ENCODE measurements at places on chromosomes 11 and 22. TPM values are rescaled to one million over a fixed set of nuclear protein-coding genes. Genes with fewer than 3 reads are reported as not detected.

PTPRCAP gene
- 22.0 TPM for total RNA-seq

DNA sequence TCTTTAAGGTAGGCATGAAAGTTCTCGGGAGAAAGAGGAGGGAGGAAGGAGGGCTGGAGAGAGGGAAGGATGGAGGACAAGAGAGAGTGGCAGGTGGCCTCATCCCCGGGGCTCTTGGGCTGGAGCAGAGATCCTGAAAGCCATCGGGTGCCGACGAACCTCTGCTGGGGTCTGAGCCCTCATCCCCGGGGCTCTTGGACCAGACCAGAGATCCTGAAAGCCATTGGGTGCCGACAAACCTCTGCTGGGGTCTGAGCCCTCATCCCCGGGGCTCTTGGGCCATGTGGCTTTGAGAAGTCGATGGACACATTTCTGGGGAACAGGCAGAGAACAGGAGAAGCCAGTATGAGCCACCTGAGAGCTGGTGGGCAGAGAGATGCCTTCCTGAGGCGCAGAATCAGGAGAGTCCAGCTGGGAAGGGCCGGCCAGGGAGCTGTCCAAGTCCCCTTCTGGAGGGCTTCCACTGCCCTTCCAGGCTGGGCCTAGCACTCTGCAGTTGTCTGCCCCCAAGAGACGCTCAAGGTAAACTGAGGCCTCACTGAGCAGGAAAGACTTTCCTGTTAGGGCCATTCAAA, 1398.1 kb downstream of the BRD1 start:
- no peak overlapping the region for H3K27ac ChIP-seq
- no peak overlapping the region for H3K4me3 ChIP-seq
- no peaks in the 10 kb centered on the region for H3K27me3 ChIP-seq
- H3K4me1 ChIP-seq = no peaks in the 10 kb centered on the region

DNA sequence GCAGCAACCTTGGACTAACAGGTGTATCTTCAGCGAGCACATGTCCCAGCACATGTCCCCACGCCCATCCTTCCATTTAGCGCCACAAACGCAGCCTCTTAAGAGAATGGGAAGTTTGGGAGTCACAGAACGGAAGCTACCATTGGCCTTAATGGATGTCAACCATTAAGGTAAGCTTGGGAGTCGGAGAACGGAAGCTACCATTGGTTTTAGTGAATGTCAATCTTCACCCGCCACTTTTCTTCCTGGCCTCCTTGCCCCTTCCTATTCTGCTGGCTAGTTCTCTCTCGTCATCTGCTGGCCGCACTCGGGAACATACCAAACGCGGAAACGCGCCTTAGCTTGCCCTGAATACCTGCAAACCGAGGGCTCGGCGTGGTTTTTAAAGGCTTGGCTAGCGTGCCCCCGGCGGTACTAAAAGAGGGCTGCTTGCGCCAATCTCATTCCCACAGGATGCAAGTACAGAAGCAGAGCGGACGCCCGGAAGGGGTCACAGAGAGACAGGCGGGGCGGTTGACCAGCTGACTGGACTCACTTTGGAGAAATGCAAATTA, 24.3 kb downstream of the GLYATL1 start:
- no peak overlapping the region for H3K4me3 ChIP-seq
- H3K4me1 ChIP-seq = no peaks in the 10 kb centered on the region
- no peaks in the 10 kb centered on the region for H3K36me3 ChIP-seq
- no peaks in the 10 kb centered on the region for H3K27me3 ChIP-seq
- no peak overlapping the region for H3K27ac ChIP-seq

OR52N1 gene
- total RNA-seq = not detected

DNA sequence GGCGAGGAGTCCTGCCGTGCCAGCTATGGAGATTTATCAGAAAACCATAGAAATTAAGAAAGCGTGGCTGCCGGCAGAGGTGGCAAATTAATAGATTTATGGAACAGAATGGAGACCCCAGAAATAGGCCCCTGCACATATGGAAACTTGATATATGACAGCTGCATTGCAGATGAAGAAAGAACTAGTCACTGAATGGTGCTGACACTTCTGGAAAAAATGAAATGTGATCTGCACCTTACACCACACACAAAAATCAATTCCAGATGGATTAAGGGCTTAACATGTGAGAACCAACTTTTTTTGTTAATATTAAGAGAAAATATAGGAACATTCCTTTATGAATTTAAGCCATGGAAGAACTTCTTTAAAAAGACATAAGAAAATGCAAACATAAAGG, 40.3 kb upstream of the TSKU start:
- H3K36me3 ChIP-seq = no peaks in the 10 kb centered on the region
- no peaks in the 10 kb centered on the region for H3K4me1 ChIP-seq
- no peak overlapping the region for H3K4me3 ChIP-seq
- DNase-seq = no peak
- no peak overlapping the region for H3K27ac ChIP-seq

IGLL5 gene
- 4.3 TPM for total RNA-seq

DNA sequence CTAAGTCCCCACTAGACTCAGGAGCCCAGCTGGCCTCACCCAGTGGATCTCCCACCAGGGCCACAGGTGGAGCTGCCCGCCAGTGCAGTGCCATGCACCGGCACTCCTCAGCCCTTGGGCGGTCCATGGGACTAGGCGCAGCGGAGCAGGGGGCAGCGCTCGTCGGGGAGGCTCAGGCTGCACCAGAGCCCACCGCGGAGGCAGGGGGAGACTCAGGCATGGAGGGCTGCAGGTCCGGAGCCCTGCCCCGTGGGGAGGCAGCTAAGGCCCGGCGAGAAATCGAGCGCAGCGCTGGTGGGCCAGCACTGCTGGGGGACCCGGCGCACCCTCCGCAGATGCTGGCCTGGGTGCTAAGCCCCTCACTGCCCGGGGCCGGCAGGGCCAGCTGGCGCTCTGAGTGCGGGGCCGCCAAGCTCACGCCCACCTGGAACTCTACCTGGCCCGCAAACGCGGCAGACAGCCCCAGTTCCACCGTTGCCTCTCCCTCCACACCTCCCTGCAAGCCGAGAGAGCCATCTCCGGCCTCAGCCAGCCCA, 1275.2 kb upstream of the CNTN5 start:
- no peak overlapping the region for H3K4me3 ChIP-seq
- no peaks in the 10 kb centered on the region for H3K36me3 ChIP-seq
- no peak overlapping the region for H3K27ac ChIP-seq
- peak; percentile 57 for DNase-seq
- no peaks in the 10 kb centered on the region for H3K4me1 ChIP-seq
- no peaks in the 10 kb centered on the region for H3K27me3 ChIP-seq

- no peaks in the 10 kb centered on the region for H3K36me3 ChIP-seq
- H3K27me3 ChIP-seq = no peaks in the 10 kb centered on the region
- no peaks in the 10 kb centered on the region for H3K4me1 ChIP-seq
- DNase-seq = no peak
Measured at GRCh38 chr11:12060385-12060985, 49.9 kb upstream of the MICAL2 start.

GRCh38 chr11:800473-800872, 2.4 kb upstream of the SLC25A22 start:
- no peaks in the 10 kb centered on the region for H3K27me3 ChIP-seq
- H3K36me3 ChIP-seq = peaks cover 34% of the 10 kb centered on the region
- no peak overlapping the region for H3K4me3 ChIP-seq
- peaks cover 33% of the 10 kb centered on the region for H3K4me1 ChIP-seq

DNA sequence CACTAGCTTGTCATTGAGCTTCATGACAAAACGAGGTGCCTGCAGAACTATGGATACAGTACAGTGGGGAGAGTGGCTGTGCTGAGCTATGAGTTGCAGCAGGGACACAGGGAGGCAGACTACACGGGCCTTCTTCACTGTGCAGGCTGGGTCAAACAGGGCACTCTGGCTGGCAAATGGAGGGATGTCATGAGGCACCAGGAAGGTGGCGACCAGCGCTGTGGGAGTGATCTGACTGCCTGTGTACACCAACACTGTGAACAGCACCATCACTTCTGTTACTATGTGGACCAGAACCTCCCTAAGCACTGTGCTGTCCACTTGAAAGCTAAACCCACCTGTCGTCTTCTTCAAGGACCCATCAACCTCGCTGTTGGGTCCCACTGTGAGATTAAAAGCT, 3.1 kb downstream of the PKDREJ start:
- no peaks in the 10 kb centered on the region for H3K27me3 ChIP-seq
- DNase-seq = no peak
- no peak overlapping the region for H3K27ac ChIP-seq
- H3K4me3 ChIP-seq = no peak overlapping the region
- H3K4me1 ChIP-seq = no peaks in the 10 kb centered on the region
- H3K36me3 ChIP-seq = no peaks in the 10 kb centered on the region

ZNHIT2 gene
- 12.6 TPM for total RNA-seq

DNA sequence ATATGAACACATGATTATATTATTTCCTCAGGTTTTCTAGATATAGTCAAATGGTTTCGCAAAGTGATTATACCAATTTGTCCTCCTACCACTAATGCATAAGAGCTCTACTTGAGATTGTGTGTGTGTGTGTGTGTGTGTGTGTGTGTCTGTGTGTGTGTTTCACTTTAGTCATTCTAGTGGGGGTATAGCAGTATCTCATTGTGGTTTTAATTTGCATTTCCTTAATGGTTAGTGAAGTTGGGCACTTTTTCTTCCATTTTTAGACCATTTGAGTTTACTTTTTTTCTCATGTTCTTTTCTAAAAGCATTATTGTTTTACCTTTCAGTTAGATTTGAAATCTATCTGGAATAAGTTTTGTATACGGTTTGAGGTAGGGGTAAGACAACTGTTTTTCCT, 12.9 kb downstream of the CAPN5 start:
- DNase-seq = no peak
- no peaks in the 10 kb centered on the region for H3K36me3 ChIP-seq
- no peak overlapping the region for H3K4me3 ChIP-seq
- peaks cover 13% of the 10 kb centered on the region for H3K4me1 ChIP-seq
- H3K27me3 ChIP-seq = no peaks in the 10 kb centered on the region

FAM181B gene
- total RNA-seq = not detected

GRCh38 chr11:81658722-81659121, 1074.9 kb downstream of the FAM181B start:
- DNase-seq = no peak
- no peak overlapping the region for H3K4me3 ChIP-seq
- H3K4me1 ChIP-seq = no peaks in the 10 kb centered on the region

VPS26B gene
- total RNA-seq = 42.6 TPM

CAPRIN1 gene
- 217 TPM for total RNA-seq

DNA sequence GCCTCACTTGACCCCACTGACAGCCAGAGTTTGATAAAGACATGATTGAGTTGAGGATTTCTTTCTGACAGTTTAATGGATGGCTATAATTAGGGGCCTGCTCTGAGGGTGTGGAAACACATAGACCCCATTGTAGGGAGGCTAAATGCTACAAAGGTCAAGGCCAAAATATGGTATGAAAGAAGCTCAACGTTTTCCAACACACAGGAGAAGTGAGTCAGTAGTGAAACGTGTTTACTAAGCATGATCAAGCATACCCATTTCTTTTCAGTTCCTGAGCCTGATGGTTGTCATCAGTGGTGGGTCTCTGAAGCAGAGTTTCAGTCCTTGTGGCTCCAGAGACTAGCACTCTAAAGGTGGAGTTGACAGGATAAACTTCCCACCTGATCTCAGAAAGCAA, 69.7 kb downstream of the SNX19 start:
- DNase-seq = no peak
- no peaks in the 10 kb centered on the region for H3K27me3 ChIP-seq
- H3K36me3 ChIP-seq = no peaks in the 10 kb centered on the region
- H3K27ac ChIP-seq = no peak overlapping the region
- no peaks in the 10 kb centered on the region for H3K4me1 ChIP-seq

- peak; percentile 68 for DNase-seq
- H3K4me1 ChIP-seq = peaks cover 21% of the 10 kb centered on the region
- H3K4me3 ChIP-seq = no peak overlapping the region
Measured at GRCh38 chr22:19970479-19971275, 29.1 kb upstream of the TXNRD2 start.

GRCh38 chr22:38017272-38017920, 33.0 kb upstream of the SOX10 start:
- H3K4me3 ChIP-seq = no peak overlapping the region
- no peaks in the 10 kb centered on the region for H3K36me3 ChIP-seq
- H3K27me3 ChIP-seq = no peaks in the 10 kb centered on the region
- H3K4me1 ChIP-seq = peaks cover 18% of the 10 kb centered on the region
- no peak for DNase-seq

NAALADL1 gene
- 6.5 TPM for total RNA-seq

DNA sequence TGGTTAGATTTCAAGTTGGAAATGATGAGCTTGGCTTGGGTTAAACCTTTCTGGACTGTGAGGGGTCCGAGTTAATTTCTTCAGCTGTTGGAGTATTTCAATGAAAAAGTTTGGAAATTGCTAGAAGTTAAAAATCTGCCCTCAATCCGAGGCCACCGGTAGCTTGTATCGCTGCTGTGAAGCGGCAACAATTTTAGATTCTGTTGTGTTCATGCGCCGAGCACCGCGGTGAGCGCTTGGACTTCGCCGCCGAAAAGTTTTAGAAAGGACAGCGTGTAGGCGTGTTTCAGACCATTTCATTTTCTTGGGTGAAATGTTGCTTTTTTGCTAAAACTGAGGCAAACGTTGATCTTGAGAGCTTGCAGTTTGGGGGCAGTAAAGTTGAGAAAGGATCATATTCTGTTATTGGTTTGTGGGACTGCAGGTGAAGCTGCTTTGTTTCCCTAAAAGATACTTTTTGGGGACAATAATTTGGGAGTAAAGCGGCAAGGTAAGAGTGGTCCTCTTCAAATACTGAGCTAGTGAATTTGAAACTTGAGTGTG, 928 bp downstream of the FBXO7 start:
- peak overlapping the region; percentile 85 for H3K4me3 ChIP-seq
- peaks cover 59% of the 10 kb centered on the region for H3K4me1 ChIP-seq
- peak; percentile 44 for DNase-seq
- no peaks in the 10 kb centered on the region for H3K27me3 ChIP-seq
- peak overlapping the region; percentile 99 for H3K27ac ChIP-seq

GRCh38 chr22:27546157-27546935, 255.2 kb downstream of the MN1 start:
- no peak overlapping the region for H3K27ac ChIP-seq
- H3K4me3 ChIP-seq = no peak overlapping the region
- no peaks in the 10 kb centered on the region for H3K27me3 ChIP-seq
- no peaks in the 10 kb centered on the region for H3K36me3 ChIP-seq
- DNase-seq = no peak
- no peaks in the 10 kb centered on the region for H3K4me1 ChIP-seq

GRM5 gene
- 0.30 TPM for total RNA-seq

DNA sequence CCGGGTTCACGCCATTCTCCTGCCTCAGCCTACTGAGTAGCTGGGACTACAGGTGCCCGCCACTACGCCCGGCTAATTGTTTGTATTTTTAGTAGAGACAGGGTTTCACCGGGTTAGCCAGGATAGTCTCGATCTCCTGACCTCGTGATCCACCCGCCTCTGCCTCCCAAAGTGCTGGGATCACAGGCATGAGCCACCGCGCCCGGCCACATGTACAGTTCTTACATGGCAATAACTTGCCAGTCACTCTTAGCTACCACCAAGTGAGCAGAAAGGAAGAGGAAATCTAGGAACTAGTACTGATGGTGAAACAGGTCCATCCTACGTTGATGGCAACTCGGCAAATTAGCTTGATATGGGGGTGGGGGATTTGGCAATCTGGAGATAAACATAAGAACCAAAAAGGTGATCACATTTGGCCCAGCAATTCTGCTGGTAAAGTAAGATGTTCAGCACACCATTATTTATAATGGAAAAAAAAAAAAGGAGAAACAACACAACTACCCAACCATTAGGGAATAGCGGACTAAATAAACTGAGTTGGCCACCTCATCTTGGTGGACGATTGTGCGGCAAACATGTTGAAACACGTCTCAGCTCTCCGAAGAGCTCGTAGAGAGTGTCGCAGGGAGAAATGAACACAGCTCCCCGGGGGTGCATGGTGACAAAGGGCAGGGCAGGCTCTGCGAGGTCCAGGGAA, 5.3 kb downstream of the NLRP6 start:
- no peaks in the 10 kb centered on the region for H3K36me3 ChIP-seq
- H3K4me3 ChIP-seq = no peak overlapping the region
- no peak overlapping the region for H3K27ac ChIP-seq
- DNase-seq = peak; percentile 34
- H3K27me3 ChIP-seq = peaks cover 37% of the 10 kb centered on the region
- peaks cover 42% of the 10 kb centered on the region for H3K4me1 ChIP-seq
